Mucosa of gallbladder (tissue), 1 donor: ENCODE measurements at places on chromosomes 4 and X. TPM values are rescaled to one million over a fixed set of nuclear protein-coding genes. Genes with fewer than 3 reads are reported as not detected.

- DNase-seq: no peak
Observed at GRCh38 chr4:92339676-92340075, 35.9 kb downstream of the GRID2 start.

DNA sequence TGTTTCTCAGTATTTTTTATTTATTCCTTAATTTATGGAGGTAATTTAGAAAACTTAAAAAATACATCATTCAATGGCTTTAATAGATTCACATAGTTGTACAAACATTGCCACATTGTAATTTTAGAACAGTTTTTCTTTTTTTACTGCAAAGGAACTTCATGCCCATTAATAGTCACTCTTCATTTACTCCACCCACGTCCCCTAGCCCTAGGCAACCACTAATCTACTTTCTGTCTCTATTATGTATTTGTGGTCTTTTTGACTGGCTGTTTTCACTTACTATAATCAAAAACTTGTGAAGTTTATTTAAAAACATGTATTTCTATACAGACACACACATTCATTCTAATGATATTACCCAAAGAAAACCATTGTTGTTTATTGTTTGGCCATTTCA, 664.8 kb downstream of the GRID2 start:
- no peak for DNase-seq

DNA sequence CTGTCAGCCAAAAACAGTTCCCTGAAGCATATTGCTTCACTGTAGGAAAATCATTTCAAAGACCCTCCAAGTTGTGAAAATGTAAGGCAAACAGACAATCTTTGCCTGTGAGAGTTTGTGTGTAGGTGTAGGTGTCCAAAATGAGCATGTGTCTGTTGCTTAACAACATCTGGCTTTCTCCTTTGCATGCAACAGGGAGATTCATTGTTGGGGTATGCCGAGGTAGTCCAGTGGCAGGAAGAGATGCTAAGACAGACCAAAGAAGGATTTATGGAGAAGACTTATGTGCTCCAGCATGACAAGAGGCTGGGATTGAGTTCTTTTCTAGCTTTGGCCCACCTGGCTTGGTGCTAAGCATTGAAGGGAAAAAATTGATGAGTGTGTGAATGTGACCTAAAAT, 29.8 kb upstream of the SMAD1 start:
- no peak for DNase-seq

DNA sequence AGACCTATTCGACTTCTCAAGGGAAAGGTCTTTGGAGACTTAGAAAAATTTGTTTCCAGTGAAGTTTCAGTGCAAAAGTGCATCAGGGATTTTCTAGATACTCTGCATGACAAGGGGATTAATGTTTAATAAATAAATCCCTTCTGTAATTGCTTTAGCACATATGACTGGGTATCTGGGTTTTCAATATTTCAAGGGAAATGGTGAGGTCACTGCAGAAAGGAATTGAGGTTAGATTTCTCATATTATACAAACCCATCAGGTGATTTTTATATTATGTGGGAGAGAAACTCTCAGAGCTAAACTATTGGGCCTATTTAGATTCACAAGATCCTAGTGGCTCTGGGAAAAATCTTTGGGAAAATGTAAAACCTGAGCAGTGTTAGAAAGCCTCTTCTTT, 48.3 kb upstream of the SLC4A4 start:
- DNase-seq: no peak

- DNase-seq: no peak
Observed at GRCh38 chr4:145276050-145276449, 95.7 kb upstream of the OTUD4 start.

GRCh38 chr4:3306450-3306849, 13.6 kb downstream of the RGS12 start:
- DNase-seq: no peak

Gene WDR45
- total RNA-seq: 65.5 TPM
